ENCODE measurements at places on chromosomes 5 and 9.

DNA sequence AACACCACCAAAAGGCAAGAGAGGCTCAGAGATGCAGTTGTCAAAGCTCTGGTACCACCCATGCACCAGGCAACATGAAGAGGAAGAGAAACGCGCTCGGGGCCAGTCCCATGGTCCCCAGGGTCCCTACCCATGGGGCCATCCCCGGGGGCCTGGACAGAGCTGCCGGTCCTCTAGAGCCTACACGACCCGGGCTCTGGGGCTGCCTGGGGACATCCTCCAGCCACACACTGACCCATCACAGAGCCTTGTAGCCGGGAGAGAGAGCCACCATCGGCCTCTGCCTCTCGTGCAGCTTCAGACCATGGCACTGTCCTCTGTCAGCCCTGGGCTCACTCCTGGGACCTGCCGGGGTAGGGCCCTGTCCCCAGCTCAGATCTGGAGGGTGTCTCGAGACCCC, 23.7 kb downstream of the VAV2 start:
- DNase-seq, result no peak

DNA sequence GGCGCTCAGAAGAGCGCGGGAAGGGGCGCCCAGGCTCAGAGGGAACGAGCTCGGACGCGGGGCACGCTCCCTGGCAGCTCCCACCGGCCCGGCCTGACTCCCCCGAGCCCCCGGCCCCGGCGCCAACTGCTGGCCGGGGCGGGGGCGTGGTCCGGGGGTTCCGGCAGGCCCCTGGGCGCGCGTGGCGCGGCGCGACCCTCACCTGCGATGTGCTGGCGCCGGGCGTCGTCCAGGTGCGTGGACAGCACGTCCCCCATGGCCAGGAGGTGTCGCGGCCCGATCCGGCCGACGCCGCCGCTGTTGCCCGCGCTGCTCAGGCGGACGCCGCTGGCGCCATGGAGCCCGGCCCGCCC, 43.5 kb upstream of the STXBP1 start:
- no peak for DNase-seq

DNA sequence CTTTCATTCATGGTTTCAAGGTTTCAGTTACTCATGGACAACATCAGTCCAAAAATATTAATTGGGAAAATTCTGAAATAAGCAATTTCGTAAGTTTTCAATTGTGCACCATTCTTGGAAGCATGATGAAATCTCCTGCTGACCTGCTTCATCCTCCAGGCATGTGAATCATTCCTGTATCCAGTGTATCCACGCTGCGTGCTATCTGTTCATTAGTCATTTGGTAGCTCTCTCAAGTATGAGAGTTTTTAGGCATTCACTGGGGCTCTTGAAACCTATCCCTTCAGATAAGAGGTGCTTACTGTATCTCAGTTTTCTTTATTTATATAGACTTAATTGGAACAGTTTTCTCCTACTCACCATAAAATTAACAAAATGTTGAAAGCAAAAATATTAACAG, 293.0 kb downstream of the CDH12 start:
- peak; percentile 87 for DNase-seq

DNA sequence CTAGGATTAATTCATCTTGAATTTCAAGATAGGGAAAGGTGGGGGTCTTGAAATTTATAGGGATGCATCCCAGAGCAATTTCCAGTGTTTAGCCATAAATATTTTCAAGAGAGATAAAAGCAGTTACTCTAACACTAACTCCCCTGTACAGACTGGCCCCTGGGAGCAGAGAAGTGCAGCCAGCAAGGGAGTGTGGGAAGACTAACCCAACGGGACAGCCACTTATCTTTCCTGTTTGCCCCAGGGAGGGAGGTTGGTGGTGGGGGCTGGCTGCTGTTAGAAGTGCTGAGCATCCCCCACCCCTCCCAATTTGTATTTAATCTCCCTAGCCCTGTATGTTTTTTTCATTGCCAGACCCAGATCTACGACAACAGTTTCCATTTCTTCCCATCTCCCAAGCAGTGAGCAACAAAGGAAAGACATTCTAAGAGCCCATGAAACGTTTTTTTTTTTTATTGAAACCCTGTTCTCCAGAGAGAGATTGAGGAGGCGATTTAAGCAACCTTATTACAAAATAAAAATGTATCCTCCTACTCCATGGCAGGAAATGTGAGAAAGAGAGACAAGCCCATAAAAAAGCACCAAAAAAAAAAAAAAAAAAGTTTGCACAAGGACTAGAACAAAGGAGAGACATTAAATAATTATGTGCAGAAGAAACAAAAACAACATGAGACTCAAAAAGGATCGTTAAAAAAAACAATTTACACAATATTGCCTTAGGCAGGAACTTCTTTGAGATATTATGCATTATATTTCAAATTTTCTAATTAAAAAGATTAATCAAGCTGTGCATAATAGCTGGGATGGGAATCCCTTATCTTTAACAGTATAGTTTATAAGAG, 343.4 kb downstream of the ARHGEF28 start:
- no peak for DNase-seq

- DNase-seq, result no peak
Observed at GRCh38 chr9:71783120-71783523, 14.8 kb upstream of the CEMIP2 start.

DNA sequence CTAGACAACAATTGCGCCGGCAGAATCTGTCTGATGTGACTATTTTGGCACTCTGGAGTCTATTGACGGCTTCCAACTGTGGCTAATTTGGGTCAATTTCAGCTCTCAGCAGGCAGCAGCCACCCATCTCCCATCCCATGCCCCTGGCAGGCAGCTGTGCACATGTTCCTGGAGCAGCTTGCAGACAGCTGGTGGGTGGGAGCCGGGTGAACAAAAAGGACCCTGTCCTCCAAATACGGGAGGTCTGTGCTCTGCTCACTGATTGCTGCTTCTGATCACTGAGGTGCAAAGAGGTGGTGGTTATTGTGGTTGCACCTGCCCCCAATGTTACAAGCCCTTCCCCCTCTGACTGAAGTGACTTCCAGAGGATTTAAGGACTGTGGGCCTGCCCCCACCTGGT, 45.0 kb upstream of the N4BP3 start:
- DNase-seq, result no peak

- DNase-seq, result no peak
Observed at GRCh38 chr9:13127131-13127530, 152.4 kb downstream of the MPDZ start.

Data from fibroblast of mammary gland (primary cell).